ENCODE measurements at places on chromosomes 1 and 21.

GRCh38 chr1:154806333-154806732 is 63.7 kb downstream of the KCNN3 start:
- DNase-seq = no peak

- no peak for DNase-seq
These were observed 17.4 kb downstream of the KANK4 start for GRCh38 chr1:62301726-62302390.

DNA sequence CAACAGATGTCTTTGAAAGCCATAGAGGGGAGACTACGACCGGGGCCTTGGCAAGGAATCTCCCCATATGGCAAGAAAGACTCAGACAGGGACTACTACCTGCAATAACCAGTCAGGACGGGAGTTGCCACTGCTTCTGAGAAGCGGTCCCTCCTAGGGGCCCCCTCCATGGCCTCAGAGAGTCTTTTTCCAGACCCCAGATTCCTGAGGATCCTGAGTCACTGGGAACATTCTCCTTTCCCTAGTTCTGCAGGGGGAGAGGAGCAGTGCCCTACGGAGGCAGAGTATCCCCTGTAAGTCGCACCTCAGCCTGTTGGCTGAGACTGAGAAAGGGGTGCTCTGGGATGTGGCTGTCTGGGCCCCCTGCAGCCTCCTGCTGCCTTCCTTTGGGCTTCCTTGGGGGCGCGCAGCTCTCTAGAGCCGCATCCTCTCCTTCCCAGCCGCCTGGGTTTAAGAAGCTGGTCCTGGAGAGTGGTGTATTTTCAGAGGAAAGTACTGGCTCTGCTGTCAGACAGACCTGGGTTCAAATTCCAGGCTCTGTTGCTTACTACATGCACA is 7.8 kb downstream of the GLIS1 start:
- no peak for DNase-seq

DNA sequence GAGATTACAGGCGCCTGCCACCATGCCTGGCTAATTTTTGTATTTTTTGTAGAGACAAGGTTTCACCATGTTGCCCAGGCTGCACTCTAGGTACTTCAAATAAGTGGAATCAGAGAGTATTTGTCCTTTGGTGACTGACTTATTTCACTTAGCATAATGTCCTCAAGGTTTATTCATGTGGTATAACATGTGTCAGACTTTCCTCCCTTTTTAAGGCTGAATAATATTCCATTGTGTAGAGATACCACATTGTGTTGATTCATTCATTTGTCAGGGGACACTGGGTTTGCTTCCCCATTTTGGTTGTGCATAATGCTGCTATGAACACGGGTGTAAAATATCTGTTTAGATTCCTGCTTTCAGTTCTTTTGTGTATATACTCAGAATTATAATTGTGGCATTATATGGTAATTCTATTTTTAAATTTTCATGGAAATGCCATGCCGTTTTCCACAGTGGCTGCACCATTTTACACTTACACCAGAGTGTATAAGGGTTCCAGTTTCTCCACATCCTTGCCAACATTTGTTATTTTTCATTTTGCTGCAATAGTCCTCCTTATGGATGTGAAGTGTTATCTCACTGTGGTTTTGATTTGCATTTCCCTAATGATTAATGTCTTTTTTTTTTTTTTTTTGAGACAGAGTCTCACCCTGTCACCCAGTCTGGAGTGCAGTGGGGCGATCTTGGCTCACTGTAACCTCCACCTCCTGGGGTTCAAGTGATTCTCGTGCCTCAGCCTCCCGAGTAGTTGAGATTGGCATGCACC is 35.1 kb downstream of the IL6R start:
- no peak for DNase-seq

DNA sequence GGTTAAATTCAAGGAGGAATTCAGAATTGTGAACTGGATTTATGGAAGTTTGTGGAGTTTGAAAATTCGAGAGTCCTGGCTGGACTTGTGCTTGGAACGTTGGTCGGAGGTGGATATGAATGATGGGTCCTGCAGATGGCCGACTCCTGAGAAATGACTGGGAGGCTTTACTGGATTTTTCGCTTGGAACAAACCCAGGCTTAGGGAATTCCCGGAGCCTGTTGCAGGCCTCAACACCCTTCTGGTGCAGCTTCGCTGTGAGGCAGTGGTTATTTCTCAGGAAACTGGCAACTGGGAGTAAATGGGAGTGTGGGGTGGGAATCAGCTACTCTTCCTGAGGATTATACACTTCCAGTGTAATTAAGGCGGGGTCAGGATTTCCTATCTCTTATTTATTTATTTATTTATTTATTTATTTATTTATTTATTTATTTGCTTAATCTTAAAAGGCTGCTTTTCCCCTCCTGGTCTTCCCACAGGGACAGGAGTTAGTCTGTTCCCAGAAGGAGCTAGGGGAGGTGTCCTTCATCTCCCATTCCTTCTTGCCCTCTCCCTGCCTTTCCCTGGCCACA is 21.1 kb downstream of the MAPKAPK2 start:
- no peak for DNase-seq

- DNase-seq = no peak
These were observed 17.0 kb upstream of the SLC5A9 start for GRCh38 chr1:48205522-48205921.

- DNase-seq = peak; percentile 46
These were observed 3.2 kb upstream of the SAMD13 start for GRCh38 chr1:84298328-84298683.

DNA sequence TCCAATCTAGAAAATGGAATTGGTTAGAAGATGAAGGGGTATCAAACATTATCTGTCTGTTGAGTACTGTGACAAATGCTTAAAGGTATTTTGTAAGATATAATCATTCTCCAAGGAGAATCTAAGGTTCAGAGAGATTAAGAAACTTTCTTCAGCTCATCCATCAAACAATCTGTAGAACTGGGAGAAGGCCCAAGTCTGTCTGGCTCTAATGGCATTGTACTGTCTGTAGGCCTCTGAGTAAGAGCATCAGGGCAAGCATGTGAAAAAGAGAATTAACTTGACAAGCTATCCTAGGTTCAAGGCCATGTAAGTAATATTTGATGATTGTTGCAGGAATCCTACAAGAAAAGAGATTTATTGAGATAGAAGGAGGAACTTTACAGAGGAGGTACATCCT is 5.3 kb upstream of the FGGY start:
- DNase-seq = no peak

DNA sequence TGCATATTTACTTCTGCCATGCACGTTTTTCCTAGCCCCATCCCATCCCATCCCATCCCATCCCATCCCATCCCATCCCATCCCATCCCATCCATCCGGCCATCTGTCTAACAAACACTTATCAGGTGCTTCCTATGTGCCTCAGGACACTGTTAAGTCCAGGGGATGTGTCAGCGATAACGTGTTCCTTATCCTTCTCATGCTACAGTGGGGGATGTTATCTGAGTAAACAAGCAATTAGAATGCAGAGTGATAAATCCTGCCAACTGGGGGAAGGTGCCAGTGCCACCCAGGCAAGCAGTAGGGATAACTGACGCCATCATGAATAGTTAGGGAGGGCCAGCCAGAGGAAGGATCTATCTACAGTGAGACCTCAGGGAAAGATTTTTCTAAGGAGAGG is 304.2 kb downstream of the CAMTA1 start:
- DNase-seq = no peak

DNA sequence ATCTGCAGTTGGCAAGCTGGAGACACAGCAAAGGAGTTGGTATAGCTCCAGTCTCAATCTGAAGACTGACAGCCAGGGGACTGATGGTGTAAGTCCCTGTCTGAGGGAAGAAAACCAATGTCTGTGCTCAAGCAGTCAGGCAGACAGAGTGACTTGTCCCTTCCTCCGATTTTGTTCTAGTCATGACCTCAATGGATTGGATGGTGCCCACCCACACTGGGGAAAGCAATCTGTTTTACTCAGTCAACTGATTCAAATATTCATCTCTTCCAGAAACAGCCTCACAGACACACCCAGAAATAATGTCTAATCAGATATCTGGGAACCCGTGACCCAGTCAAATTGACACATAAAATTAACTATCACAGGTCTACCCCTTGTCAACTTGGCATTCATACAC is 11.9 kb upstream of the MRPL39 start:
- DNase-seq = no peak

GRCh38 chr21:42190486-42190863 is 28.5 kb upstream of the ABCG1 start:
- no peak for DNase-seq

DNA sequence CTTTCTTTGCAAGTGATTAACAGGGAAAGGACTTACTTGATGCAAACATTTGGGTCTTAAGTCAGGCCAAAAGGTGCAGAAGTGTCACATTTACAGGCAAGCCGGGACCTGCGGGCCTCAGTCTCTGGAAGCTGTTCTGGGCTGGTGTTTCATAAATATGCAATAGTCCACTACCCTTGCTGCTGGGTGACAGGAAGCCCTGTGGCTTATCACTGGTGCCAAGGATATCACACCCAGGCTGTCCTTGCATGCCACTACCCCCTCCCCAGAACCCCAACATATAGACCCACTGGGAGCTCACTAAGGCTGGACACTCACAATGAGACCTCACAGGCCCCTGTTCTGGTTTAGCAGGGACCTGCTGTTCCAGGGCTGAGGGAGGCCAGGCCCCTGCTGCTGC is 3.4 kb upstream of the LEFTY2 start:
- DNase-seq = no peak

DNA sequence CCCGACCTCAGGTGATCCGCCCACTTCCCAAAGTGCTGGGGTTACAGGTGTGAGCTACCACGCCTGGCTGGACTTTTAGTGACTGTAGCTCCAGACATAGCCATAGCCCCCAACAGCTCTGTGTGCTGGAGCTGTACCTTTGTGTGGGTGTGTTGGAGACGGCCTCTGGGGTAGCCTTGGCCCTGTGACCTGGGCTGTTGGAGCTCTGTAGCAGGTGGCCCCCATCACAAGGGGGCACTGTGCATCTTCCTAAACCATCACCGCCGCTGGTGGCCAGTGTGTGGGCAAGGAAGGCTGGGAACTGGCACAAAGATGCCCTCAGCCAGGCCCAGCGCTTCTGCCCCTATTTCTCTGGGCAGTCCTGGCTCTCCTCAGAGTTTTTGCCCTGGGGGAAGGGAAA is 38.4 kb upstream of the FOXO6 start:
- no peak for DNase-seq

DNA sequence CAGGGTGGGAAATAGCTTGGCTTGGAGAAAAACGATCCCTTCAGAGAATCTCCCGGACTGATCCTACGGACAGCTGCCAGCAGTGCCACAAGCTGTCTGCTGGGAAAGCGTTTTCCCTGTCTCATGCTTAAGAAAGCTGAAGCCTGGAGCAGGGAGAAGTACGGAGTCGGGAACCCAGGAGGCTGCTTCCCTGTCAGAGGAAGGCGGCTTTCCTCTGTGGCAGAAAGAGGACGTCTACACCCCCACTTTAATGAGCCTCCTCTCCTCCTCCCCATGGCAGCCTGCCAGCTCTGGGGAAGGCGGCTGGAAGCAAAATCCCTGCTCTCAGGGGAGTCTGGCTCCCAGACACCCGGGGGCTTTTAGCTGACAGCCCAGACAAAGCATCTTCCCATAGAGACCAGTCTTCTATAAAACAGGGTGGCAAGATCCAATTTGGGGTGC is 7.3 kb downstream of the KIF21B start:
- no peak for DNase-seq

GRCh38 chr1:16955186-16955585 is 25.2 kb downstream of the MFAP2 start:
- DNase-seq = no peak

DNA sequence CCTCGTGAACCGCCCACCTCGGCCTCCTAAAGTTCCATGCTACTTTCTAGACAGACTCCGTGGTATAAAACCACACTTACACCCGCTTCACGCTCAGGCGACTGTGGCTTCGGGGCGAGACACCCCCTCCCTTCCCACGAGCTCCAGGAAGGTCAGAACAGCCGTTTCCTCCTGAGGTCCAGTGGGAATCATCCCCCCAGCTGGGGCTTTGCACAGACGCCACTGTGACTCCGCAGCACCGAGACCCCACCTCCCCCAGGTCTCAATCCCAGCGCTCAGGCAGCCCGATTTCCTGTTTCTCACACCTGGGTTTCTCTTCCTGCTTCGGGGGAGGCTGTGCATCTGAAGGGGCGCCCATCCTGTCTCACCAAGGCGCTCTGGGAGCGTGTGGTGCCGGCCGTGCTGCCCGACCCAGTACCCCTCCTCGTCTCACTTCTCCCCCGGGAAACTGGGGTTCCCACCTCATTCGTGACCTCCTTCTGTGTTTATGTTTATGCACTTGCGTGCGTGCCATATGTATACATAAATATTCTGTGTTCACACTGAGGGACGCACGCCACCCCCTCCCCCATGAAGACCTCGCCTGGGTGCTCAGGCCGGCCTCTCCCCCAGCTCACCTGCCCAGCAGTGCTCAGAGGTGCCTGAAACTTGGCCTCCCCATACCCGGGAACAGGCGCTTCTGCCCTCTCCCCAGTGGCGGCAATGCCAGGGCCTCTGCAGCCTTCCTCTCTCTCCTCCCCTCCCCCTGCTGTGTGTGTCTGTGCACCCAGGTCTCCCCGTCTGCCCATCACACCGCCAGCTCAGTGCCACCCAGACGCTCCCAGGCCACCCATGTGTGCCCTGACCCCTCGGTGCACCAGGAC is 14.6 kb downstream of the SLC35E2B start:
- no peak for DNase-seq

- DNase-seq = no peak
These were observed 193.4 kb upstream of the LMO4 start for GRCh38 chr1:87135329-87135712.
